ENCODE measurements at places on chromosomes 5 and 9. TPM values are rescaled to one million over a fixed set of nuclear protein-coding genes. Genes with fewer than 3 reads are reported as not detected.

SCGB3A1 gene
- not detected for total RNA-seq

C5orf58 gene
- 1.0 TPM for total RNA-seq

FRRS1L gene
- 2.5 TPM for total RNA-seq

CCDC192 gene
- not detected for total RNA-seq

LCN6 gene
- total RNA-seq: 14.6 TPM

DND1 gene
- total RNA-seq: 0.47 TPM

DHX29 gene
- total RNA-seq: 22.5 TPM

HK3 gene
- 3.5 TPM for total RNA-seq

APBA1 gene
- 3.0 TPM for total RNA-seq

TAF11L12 gene
- total RNA-seq: not detected

OR1J2 gene
- total RNA-seq: not detected

ADAM19 gene
- total RNA-seq: 17.7 TPM

FRMD3 gene
- total RNA-seq: 131 TPM

Measured in left ventricle myocardium inferior (tissue), 1 donor.